ENCODE measurements at places on chromosomes 12 and 14. TPM values are rescaled to one million over a fixed set of nuclear protein-coding genes. Genes with fewer than 3 reads are reported as not detected.

GRCh38 chr14:20530771-20531571, 25.6 kb downstream of the RNASE10 start:
- DNase-seq = peak; percentile 54

DNA sequence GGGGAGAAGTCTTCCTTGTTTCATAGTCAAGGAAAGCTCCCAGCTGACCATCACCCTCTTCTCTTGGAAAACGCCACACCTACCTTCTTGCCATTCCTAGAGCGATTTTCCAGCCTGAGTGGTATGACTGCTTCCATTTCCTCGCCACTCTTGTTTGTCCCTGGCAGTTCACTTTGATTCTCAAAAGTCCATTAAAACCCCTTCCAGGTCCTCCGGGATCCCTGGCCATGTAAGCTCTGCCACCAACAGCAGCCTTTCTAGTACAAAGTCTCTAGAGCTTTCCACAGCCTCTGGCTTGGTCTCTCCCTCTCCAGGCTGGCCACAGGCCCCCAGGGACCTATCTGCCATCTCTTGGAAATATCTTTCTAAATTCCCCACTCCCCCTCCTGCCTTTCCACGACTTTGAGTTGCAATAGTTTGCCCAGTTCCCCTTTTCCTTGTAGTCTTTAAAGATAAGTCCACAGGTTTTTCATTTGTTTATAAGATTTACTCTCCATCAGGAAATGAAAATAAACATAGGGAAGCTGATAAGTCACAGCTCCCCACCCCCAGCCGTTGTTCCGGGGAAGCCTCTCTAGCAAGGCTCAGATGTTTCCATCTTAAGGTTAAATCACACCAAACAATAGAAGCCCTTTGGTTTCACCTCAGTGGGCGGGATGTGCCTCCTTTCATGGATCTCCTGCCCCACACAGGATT, 42.9 kb upstream of the SINHCAF start:
- DNase-seq = no peak

DNA sequence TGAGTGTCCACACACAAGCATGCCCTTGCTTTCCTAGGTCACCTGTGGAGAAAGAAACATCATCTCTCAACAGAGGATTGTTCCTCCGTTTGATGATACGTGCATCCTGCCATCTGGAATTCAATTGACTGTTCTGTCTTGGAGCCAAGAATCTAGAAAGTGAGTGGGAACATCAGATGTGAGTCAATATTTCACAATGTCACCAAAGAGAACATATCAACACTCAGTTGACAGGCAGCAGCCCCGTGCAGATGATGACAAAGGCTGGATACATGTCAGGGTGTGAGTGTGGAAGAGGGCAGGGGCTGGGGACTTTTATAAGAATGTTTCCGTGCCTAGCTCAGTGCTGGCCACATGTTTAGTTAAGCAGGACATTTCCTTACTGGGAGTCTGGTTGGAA, 76.1 kb downstream of the TBC1D30 start:
- DNase-seq = no peak

- no peak for DNase-seq
Observed at GRCh38 chr12:89179245-89179644, 173.1 kb downstream of the DUSP6 start.

DNA sequence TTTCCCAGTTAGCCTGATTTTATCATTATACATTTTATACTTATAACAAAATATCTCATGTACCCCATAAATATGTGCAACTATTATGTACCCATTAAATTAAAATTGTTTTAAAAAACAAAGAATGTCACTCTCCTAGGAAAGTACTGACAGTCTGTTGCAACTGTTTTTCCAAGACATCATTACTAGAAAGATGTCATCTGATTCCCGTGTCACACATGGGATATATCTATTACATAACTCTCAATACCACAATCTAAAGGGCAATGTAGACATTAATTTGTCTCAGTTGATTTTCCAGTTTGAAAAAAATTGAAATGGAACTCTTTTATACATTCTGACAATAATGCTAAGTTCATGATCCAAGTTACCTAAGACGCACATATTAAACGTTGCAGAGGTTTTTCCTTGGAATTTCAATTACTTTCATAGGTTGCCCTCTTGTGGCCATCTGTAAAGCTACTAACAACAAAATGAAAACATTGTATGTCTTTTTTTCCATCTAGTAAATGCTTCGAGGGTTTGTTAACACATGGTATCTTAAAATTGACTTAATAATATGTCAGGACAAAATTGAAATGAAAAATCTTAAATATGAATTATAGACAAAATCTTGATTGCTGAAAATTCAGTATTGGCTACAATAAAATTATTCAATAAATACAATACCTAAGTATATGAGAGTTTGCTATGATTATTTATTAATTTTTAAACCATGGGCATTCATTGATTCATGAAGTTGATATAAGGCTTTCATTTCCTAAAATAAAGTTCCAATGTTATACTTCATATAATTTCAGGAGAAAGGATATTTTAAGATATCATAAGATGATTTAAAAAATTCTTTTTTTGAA, 131.6 kb downstream of the PPFIA2 start:
- peak; percentile 32 for DNase-seq

The PXMP2 gene
- 54.1 TPM for polyA plus RNA-seq

The AQP2 gene
- 56.9 TPM for polyA plus RNA-seq

The KICS2 gene
- 4.8 TPM for polyA plus RNA-seq

All from renal cortex interstitium (tissue), 15 donors.